ENCODE measurements at places on chromosomes 2 and 18.

DNA sequence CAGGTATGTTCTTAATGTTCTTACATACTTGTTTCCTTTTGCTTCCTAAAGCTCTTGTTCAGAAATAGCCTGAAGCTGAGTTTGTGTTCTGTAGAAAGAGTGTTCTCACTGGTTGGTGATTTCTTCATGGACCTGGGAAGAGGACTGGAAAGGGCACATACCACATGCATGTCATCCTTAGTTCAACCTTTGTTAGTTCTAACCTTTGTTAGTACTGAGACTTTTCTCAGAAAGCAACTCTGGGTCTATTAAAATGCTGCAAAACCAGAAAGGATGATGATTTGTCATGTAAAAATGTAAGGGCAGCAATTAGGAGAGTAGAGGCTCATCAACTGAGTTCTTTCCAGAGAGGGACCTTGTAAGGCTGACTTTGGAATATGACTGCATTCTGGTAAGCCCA is 2.5 kb upstream of the FAP start:
- DNase-seq = no peak

DNA sequence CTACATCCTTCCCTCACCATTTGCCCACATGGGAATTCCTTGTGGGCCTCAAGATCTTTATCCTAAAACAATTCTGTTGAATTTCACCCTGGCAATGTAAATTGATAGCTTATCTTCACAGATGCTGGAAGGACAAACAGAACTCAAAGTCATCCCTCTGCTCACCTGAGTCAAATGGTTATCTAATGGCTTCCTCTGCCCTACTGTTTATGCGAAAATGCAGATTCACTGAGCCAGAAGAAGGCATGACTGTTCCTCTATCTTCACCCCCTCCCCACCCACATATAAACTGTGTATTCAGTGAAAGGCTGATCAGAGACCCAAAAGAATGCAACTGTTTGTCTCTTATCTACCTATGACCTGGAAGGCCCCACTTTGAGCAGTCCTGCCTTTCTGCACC is 43.9 kb upstream of the VWA3B start:
- no peak for DNase-seq

- DNase-seq = no peak
Observed at GRCh38 chr2:167752734-167753133, 494.7 kb downstream of the STK39 start.

GRCh38 chr18:3114026-3114425 is 101.1 kb upstream of the LPIN2 start:
- DNase-seq = no peak

- DNase-seq = no peak
Observed at GRCh38 chr2:12787891-12788801, 71.4 kb downstream of the TRIB2 start.

DNA sequence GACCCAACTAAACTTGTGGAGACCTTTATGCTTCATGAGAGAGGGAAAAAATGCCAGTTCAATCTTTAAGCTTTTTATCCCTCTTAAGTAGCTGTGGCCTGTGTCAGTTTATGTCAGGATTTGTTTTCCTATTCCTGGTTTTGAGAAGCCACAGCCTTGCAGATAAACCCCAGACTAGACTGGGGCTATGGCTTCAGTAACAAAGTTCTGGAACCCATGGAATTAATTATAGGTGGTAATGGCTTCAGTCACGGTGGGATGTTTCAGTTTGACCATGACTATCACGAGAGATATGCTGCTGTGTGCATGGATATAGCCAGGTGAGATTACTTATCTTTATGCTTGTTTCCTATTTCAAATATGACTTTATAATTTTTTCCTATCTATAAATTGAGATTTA is 134.8 kb downstream of the RAPGEF4 start:
- no peak for DNase-seq

DNA sequence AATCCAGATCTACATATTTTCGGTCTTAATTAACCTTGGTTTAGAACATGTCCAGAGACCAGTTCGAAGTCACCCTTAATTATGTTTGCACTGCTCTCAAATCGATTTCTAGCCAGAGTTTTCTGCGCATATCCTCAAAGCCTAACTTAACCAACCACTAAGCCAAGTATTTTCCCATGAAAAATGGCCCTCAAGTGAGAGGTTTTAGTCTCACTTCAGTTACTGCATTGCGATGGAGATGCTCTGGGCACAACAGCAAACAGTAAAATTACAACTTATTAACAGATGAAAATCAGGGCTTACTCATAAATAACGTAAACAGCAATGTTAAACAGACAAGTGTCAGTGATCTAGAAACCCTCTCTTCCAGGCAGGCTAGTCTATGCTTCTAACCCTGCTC is 4.5 kb downstream of the RTN4 start:
- no peak for DNase-seq

DNA sequence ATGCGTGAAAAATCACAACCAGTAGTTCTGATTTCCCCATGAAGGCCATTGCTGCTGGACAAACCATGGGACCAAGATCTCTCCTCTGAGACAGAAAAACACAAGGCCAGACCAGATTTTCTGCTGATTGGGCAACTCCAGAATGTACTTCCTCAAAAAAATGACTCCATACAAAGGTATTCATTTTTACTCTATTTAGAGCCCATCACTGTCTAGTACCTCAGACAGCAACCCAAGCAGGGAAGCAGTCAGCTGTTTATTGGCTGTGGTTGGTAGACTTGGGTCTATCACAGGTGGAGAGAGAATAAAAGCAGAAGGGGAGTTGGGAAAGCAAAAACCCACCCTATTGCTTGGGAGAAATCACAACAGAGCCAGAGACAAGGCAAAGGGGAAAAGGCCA is 219.9 kb downstream of the PIK3C3 start:
- no peak for DNase-seq

DNA sequence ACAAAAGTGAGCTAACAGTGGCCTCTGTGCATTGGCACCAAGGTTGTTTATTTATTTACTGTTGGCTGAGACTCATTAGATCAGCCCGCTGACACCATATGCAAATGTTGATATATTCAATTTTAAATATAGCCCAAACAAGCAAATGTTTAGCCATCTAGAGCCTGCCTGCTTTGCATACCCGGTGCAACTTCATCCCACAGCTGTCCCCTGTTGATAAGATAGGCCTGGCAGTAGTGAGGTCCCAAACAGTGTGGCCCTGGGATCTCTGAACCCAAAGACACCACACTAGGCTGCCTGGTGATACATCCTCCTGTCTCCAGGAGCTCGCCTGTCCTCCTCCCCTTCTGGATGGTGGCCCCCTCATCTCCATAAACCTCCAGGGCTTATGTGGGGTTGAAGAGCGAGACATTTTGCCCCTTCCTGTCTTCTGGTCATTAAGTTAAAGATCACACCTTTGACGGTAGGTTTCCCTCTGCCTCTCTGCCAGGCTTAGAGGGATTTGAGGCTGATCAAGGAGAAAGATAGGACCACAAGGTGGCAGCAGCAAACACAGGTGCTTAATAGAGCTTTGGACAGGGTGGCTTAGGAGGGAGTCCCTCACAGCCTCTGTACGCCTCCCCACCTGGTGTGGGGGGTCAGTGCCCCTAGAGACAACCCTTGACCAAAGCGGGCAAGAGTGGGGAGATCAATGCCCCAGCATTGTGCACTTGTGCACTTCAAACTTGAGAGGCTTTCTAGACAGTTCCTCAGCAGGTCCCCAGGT is 23.7 kb upstream of the MYO5B start:
- DNase-seq = peak; percentile 15

DNA sequence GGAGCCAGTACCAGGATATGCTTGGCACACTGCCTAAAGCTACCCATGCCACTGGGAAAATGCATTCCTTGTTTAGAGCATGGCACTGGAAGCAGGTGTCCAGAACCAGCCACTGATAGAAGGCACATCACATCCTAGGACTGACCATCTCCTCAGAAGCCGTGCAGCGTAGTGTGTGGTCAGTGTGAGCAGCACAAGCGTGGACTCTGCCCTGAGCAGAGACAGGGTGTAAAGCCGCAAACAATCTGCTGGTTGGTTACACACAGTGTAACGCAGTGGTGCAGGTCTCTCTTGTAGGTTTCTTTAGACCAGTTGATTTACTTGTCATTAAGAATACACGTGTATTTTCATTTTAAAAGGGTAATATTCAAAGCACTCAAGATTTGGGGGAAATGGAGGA is 377.8 kb upstream of the HS6ST1 start:
- no peak for DNase-seq

- DNase-seq = no peak
Observed at GRCh38 chr2:208565690-208566416, 159.3 kb downstream of the PTH2R start.

DNA sequence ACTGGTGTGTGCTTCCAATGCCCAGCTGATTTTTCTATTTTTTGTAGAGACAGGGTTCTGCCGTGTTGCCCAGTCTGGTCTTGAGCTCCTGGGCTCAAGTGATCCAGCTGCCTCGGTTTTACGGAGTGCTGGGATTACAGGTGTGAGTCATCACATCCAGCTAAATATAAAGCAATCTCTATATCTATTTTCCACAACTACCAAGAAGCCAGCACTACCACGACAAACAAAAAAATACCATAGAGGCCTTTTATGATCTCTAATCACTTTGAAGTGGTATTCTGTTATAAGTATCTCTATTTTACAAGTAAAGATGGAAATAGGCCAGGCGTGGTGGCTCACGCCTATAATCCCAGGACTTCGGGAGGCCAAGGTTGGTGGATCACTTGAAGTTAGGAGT is 34.7 kb downstream of the C2orf74 start:
- no peak for DNase-seq

Data from stimulated activated CD4-positive, alpha-beta T cell treated with anti-CD3 and anti-CD28 coated beads, Interleukin-12 subunit alpha, Interleukin-12 subunit beta, amount 100 ng/mL, for 4 hours (primary cell).